GDM1 (cell line): ENCODE measurements at places on chromosomes 2 and 18.

DNA sequence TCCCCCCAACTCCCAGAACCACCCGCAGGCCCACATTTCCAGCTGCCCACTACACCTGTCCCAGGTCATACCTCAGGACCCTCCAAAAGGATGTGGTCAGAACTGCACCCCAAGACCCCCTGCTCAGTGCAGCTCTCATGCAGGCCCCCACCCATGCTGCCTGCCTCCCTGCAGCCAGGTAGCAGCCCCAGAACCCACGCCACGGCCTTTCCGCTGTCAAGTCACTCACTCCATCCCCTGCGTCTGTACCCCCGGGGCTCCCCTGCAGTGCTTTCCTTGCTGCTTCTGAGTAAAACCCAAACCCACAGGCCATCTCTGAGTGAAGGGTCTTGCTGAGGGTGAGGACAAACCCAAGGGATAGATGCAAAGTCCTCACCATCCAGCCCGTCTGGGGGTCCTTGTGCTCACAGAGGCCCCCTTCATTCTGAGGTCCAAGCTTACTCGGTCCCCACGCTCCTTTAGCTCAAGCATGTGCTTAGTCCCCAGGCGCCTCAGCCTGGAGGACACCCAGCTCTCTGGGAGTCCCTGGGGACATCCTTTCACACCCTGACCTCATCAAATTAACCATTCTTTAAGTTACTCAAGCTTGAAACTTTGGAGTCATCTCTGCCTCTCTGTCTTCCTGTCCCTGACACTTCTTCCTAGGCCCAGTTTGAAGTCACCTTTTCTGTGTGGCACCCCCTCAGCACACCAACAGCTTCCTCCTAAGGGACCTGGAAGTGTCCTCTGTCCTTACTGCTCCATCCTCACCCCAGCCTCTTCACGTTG, 130.1 kb downstream of the SMAD7 start:
- DNase-seq = no peak

GRCh38 chr2:65033178-65033577, 23.0 kb upstream of the CEP68 start:
- no peak for DNase-seq

DNA sequence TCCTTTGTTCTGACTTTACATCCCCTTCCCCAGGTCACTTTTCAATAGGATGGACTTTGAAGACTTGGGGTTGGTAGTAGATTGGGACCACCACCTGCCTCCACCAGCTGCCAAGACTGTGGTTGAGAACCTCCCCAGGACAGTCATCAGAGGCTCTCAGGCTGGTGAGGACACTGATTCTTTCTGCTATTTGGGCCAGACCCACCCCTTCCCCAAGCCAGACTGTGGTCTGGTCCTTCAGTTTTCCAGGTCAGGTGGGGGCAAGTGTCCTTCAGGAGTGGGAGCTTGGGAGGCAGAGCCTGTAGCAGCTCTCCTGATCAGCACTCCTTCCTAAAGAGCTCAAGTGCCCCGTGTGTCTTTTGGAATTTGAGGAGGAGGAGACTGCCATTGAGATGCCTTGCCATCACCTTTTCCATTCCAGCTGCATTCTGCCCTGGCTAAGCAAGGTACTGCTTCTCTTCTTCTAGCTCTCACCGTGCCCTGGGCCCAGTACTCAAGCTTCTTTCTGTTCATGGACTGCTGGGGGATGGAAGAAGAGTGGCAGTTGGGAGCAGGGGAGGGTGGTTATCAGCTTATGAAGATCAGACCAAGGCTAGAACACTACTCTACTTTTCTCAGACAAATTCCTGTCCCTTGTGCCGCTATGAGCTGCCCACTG, 1.1 kb downstream of the RNF181 start:
- no peak for DNase-seq

GRCh38 chr2:85246348-85246747, 81.4 kb downstream of the TGOLN2 start:
- DNase-seq = no peak

GRCh38 chr2:6556755-6557154, 309.0 kb downstream of the CMPK2 start:
- no peak for DNase-seq

- no peak for DNase-seq
These were observed 145.7 kb upstream of the KLF7 start for GRCh38 chr2:207311316-207312005.

DNA sequence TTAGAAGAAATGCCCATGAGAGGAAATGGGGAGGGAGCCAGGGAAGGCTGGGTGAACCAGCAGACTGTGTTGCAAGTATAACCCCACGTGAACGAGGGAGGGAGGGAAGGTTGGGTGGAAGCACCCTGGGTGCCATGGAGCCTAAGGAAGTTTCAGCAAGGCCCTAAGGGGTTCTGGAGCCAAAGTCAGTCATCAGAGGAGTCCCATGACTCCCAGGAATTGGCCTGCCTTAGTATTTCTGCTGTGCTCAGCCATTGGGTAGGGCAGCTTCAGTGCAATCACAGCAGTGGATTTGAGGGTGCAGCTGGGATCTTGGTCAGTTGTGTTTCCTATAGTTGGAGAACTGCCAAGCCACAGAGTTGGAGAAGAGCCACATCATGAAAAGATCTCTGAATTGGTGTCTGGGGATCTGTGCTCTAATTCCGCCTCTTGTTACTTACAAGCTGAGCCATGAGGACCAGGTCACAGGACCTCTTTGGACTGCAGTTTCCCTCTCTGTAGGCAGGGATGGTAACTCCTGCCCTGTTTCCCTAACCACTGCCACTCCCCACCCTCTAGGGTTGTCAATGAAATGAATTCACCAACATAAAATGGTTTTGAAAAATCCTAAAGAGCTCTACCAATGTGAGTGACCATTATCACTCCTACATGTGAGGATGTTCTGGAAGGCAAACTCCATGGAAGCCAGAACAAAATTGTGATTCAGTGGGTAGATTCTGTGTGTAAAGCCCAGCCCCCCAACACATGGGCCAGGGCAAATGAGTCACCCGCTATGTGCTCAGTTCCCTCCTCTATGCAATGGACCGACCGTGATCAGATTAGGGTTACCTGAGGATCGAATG, 108.9 kb downstream of the CLIP4 start:
- DNase-seq = no peak

DNA sequence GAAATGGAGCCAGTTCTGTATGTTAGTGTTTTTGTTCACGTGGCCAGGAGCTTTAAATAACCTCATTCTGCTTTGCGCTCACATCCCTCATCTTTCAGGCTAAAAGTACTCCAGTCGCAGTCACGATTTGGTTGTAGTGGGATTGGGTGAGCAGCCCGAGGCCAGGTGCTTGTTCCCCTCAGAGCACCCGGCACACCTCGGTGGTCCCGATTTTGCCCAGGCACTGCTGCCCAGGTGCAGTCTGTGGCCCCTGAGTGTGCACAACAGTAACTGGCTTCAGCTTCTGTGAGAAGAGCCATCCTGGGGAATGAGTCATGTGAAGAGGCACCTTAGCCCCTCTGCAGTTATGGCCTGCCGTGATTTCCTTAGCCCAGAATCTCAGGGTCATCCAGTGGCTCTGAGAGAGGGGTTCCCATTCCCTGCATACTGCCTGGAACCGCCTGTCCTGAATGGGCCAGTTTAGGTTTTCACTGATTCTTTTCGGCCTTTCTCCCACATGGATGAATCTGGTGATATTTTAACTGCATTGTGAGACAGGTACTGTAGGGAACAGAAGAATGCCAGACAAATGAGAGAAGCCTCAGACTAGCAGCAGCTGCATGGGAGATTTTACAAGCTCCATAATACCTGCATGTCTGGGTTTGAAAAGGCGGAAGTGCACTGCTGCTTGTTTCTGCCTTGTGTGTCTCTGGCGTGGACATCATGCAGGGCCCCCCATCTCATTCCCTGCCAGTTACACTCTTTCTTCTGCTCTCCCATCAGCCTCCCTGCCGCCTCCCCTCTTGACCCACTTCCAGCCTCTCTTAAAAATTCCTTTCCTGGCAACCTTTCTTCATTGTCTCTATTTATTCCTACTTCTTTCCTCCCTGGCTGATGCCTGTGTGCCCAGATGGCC, 33.5 kb downstream of the IMPA2 start:
- no peak for DNase-seq

- DNase-seq = no peak
These were observed 247.4 kb downstream of the MYO3B start for GRCh38 chr2:170425281-170425751.

GRCh38 chr2:105741174-105741573, 3.5 kb upstream of the NCK2 start:
- DNase-seq = no peak

- DNase-seq = no peak
These were observed 71.6 kb downstream of the ACTR2 start for GRCh38 chr2:65299246-65299645.

GRCh38 chr2:128313931-128314347, 4.7 kb downstream of the HS6ST1 start:
- DNase-seq = no peak

GRCh38 chr18:74407888-74408287, 49.2 kb downstream of the DIPK1C start:
- DNase-seq = no peak

- DNase-seq = no peak
These were observed 61.0 kb downstream of the ZAP70 start for GRCh38 chr2:97774425-97774824.

DNA sequence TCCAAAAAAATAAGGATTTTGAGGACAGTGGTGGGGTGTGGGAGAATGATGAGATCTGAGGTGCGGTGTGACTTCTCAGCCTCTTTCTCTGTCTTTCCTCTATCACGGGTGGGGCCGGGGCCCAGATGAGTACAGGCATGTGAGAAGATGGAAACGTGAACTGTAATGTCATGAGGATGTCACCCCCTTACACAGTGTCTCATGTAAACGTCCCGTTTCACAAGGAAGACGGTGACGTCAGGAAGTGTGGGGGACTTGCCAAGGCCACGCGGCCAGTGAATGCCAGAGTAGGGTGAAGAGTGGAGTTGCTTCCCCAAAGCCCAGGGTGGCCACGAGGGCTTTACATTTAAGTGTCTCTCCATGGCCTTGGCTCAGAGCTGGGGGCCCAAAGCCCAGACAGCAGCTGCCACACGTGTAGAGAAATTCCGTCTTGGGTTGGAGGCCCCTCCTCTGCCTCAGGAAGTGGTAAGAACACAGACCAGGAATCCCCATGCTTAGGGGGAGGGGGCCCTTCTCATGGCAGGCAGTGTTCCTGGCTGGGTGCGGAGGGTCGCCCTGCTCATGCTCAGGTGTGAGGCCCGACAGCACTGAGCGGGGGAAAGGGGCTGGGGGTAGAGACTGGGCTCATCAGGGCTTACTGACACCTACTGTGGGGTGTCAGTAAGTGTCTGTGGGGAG, 80.9 kb upstream of the SMAD7 start:
- DNase-seq = no peak

DNA sequence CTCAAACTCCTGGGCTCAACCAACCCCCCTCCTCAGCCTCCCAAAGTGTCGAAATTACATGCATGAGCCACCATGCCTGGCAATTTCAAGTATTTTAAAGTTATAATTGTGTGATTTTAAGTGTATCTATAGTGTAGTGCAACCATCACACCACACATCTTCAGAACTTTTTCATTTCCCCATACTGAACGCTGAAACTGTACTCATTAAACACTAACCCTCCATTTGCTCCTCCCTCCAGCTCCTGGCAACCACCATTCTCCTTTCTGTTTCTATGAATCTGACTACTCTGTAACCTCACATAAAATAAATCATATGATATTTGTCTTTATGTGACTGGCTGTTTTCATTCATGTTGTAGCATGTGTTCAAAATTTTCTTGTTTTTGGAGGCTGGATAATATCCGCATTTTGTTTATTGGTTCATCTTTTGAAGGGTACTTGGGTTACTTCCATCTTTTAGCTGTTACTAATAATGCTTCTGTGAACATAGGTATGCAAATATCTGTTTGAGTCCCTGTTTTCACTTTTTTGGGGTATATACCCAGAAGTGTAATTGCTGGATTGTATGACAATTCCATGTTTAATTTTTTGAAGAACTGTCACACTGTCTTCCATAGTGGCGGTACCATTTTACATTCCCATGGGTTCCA, 188.2 kb downstream of the PLCL1 start:
- no peak for DNase-seq

- DNase-seq = no peak
These were observed 10.6 kb downstream of the DNAJB2 start for GRCh38 chr2:219289537-219290361.

GRCh38 chr2:223000872-223001796, 50.9 kb upstream of the KCNE4 start:
- no peak for DNase-seq

- DNase-seq = no peak
These were observed 20.8 kb downstream of the LDLRAD4 start for GRCh38 chr18:13239171-13239956.

DNA sequence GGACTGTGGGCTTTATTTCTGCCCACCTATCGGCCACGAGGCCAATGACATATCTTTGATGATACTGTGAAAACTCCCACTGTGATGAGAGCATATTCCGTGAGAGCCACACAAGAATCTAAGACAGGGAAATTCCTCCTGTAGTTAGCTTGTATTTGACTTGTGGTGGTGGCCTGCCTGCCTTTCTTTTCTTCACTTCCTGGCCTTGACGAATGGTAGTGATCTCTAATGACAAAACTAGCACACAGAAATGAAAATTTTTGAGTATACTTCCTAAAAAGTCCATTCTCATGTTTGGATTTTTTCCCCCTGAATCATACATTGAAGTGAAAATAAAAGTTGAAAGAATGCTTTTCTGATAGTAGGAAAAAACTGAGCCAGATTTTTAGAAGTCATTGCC, 94.4 kb downstream of the MGAT5 start:
- no peak for DNase-seq

GRCh38 chr2:150350500-150350899, 137.0 kb downstream of the RND3 start:
- no peak for DNase-seq

DNA sequence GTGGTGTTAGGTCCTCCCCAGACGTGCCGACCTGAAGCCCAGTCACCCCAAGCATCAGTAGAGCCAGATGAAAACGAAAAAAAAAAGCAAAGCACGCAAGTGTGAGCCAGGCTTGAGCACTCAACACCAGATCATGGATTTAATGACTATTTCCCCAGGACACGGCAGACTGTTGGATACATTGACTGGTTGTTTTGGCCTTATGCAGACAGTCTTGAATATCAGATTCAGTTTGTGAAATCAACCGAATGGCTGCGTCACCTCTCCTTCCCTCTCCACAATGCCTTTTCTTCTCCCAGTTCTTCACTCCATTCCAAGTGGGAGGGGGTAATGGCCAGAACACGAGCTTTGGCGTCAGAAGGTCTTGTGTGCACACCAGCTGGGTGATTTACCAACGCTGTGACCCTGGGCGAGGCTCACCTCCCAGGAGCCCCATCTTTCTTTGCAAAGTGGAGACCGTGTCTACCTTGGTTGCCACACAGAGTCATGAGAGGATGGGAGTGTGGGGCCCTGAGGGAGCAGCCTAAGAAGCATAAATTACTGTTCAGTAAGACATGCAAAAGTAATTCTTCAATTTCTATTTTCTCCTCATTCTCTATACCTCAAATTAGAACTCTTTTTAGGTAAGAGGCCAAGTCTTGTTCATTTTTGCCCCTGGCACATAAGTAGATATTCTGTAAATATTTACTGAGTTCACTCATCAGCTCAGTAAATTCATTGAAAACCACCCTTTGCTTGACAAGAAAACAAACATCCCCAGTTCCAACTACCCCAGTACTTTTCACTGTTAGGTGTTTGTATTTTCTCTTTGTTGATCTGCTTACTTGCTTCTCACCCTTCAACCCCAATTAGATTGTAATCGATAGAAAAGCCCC, 181.1 kb upstream of the COPS8 start:
- no peak for DNase-seq

- DNase-seq = no peak
These were observed 98.8 kb downstream of the LCLAT1 start for GRCh38 chr2:30545875-30546274.
